ENCODE measurements at places on chromosomes 2 and 18.
A peak's percentile ranks its signal among the peaks of the same experiment; 100 is the strongest.

GRCh38 chr18:24785019-24785418 lies 324.6 kb downstream of the HRH4 start:
- no peak for DNase-seq

DNA sequence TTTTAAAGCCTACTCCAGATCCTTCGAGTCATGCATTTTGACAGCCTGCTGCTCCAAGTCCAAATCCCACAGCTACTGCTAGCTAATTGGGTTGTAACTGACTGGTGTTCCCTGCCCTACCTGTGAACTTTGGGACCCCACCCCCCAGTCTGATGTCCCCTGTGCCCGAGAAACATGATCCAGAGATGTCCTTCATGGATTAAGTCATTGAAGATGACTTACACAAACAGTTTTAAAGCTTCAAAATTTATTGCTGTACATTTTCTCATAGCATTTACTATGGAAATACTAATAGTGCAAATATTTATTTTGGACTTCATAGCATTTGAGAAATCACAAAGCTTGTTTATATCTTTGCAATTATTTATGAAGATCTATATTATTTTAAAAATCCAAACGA lies 73.1 kb downstream of the MBD2 start:
- no peak for DNase-seq

GRCh38 chr2:205758500-205758899 lies 76.2 kb downstream of the NRP2 start:
- no peak for DNase-seq

- peak; percentile 1 for DNase-seq
Observed at GRCh38 chr2:7191932-7192331, 274.7 kb downstream of the RNF144A start.

GRCh38 chr2:37753758-37754157 lies 82.3 kb upstream of the CDC42EP3 start:
- DNase-seq, result no peak

- DNase-seq, result no peak
Observed at GRCh38 chr2:2619995-2620394, 288.9 kb upstream of the MYT1L start.

- no peak for DNase-seq
Observed at GRCh38 chr18:60654298-60654697, 281.7 kb upstream of the MC4R start.

DNA sequence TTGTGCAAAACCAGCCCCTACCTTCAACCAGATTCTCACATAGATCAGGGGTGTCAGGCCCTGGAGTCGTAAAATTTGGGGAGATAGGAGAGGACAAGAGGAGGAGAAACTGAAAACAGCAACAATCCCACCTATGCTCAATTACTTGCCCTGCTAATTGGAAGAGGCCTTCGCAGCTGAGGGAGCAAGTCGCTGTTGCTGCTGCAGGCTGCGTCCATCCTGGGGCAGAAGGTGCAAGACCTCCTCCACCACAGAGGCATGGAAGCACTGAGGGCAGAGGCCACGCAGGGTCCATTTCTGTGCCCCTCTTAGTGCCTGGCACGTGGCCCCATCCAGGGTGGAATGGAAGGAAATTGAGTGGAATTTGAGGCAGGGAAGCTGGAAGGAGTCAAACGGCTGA lies 36.5 kb downstream of the CNGA3 start:
- no peak for DNase-seq

GRCh38 chr2:83786140-83786539 lies 672.9 kb downstream of the SUCLG1 start:
- no peak for DNase-seq

DNA sequence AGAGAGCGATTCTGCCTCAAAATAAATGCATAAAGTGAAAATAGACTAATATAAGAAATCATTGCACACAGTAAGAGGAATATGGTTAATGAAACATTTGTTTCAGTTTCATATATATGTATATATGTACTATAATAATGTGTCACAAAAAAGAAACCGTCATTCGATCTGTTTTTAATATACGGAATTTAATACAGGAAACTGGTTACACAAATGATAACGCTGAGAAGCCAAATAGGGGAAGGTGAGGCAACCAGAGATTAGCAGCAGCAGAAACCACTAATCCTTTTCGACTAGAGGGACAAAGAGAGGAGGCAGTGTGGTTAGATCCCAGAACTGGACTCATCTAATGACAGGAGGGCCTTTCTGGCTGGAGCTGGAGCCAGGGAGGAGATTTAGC lies 64.2 kb upstream of the GREB1L start:
- DNase-seq, result no peak

GRCh38 chr2:205130111-205130829 lies 552.0 kb upstream of the NRP2 start:
- no peak for DNase-seq

DNA sequence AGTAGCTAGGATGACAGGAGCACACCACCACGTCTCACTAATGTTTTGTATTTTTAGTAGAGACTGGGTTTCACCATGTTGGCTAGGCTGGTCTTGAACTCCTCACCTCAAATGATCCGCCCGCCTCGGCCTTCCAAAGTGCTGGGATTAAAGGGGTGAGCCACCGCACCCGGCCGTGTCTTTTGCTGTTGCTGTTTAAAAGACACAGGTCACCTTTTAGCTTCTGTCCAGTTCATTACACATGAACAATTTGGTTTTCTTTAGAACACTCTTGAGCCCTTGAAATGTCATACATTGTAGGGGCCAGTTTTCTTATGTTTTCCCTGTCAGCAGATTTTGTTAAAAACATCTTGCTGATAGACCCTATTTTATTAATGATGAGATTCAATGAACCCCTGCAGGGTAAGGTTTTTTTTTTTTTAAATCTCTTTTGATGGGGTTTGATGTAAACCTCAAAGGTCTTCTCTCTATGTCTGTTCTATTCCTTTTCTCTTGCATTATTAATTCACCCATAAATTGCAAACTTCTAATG lies 61.0 kb upstream of the AGPS start:
- no peak for DNase-seq

GRCh38 chr18:51235009-51235789 lies 37.7 kb upstream of the MEX3C start:
- no peak for DNase-seq

DNA sequence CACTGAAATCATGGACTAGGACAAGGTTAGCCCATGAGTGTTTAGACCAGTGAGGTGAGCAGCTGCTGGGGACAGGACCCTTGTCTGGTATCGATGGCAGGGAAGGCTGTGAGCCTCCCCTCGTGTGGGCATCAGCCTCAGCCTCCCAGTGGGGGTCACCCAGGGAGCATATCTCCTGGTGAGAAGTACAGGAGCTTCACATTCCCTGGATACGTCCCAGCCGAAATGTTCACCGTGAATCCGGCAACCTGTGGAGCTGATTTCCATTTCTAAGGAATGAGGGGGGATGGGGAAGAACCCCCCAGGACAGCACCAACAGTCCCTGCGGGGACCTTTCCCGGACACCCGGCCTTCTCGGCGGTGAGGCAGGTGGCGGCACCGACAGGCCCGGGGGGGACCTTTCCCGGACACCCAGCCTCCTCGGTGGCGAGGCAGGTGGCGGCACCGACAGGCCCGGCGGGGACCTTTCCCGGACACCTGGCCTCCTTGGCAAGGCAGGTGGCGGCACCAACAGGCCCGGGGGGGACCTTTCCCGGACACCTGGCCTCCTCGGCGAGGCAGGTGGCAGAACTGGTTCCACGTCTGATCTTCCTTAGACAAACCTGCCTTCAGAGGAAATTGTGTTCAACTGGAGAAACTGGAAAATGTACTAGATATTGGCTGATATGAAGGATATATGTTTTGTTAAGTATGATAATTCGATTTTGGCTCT lies 21.2 kb downstream of the RTP5 start:
- no peak for DNase-seq

Measured in HFFc6 (cell line).